PC-3 (cell line): ENCODE measurements at places on chromosomes 13 and 19.

GRCh38 chr19:29086182-29086581 is 126.8 kb downstream of the UQCRFS1 start:
- DNase-seq, result no peak

DNA sequence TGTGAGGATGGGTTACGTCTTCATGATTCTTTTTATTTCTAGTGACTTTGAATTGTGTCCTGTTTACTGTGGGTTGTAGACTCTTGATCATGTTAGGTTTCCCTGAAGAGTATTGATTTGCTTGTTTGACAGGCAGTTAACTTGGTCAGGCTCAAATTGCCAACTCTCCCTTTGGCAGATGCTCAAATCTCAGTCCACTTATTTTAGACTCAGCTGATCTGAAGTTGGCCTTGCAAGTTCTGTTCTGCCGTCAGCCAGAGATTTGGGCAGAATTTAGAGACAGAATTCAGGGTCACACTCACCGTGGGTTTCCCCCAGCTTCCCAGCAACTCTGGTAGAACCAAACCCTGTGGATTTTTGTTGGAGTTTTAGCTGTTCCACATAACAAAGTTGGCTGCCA is 71.6 kb upstream of the TEX29 start:
- DNase-seq, result no peak

DNA sequence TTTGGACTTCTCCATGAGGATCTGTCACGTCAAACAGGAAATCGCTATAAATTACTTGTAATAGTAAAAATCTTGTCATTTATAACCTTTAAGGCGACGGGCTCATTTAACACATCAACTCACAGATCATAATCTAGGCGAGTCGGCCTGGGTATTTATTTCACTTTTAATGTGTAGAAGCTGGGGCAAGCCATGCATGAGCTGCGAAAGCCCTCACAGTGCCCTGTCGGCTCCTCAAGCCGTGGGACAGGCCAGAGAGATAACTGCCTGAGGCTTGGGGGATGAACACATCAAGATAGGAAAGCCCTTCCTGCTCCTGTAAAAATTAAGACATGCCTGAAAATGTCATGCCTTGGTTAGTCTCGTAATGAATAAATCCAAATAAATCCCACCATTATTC is 30.8 kb downstream of the SOX1 start:
- DNase-seq, result no peak

DNA sequence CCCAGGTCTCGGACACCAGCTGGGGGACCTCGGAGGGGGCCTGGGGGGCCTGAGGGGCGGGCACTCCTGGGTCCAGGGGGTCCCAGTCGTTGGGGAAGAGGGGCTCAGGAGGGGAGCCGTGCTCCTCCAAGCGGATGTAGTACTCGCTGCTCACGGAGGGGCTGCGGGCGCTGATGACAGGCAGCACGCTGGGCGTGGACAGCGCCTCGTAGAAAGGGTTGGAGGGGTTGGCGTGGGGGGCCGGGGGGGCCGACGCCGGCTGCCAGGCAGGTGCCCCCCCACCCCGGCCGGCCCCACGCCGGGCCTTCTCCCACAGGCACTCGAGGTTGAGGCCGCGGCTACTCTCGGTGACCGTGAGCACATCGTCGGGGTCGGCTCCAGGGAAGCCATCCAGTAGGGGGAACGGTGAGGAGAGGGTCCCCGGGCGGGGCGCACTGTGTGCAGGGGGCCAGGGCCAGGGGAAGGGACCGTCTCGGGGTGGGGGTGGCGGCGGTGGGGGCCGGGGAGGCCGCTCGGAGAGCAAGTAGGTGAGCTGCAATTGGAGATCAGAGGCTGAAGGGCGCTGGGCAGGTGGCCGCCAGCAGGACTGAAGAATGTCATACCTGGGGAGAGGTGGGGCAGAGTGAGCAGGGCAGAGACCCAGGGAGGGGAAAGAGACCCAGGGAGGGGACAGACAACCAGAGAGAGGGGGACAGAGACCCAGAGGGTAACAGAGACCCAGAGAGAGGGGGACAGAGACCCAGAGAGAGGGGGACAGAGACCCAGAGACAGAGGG is 12.1 kb downstream of the LMTK3 start:
- DNase-seq, result no peak

DNA sequence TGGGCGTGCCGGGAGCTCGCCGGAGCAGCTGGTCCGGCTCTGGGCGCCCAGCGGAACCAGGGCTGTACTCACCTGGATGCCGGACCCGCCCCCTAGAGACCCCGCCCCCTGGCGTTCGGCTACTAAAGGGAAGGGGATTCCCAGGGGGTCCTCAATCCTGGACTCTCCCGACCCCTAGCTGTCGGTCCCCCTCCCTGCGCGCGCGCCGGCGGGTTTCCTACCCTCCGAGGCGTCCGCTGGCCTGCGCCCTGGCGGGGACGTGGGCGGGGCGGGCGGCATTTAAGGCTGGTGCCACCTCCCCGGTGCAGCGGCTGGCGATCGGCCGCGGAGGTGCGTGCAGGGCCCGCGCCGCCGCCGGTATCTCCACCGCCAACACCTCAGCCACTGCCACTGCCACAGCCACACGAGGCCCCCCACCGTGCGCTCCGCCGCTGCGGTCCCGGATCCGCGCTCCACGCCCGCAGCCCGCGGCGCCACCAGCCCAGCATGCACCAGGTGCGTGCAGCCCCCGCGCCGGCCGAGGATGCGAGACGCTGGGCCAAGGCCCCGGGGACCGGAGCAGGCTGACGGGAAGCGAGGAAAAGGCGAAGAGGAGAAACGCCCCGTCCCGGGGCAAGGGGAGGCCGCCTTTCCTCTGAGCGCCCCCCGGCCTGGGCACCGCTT is at the start of gene ATP12A:
Gene ATP12A, plus strand, starts transcription at position 151 of the 663 bp plus-strand sequence. Its CDS starts 336 bp downstream, at position 487.
- DNase-seq, result no peak

- no peak for DNase-seq
These were observed 10.6 kb downstream of the TRIP10 start for GRCh38 chr19:6750062-6750461.

DNA sequence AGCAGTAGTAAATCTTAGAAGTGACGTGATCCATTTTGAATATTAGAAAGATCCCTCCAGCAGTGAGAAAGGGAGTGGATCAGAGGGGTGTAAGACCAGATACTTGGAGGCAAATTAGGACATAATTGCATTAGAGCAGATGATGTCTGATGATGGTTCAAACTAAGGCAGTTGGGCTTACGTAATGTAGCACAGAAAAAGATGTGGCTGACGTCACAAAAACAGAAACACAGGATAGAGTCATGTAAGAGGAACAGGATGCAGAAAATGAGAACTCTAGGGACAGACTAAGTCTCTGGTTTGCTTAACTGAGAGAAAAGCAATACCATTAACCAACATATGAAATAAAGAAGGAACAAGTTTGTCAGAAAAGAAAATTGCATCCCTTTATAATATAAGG is 392.5 kb upstream of the DACH1 start:
- DNase-seq, result no peak

DNA sequence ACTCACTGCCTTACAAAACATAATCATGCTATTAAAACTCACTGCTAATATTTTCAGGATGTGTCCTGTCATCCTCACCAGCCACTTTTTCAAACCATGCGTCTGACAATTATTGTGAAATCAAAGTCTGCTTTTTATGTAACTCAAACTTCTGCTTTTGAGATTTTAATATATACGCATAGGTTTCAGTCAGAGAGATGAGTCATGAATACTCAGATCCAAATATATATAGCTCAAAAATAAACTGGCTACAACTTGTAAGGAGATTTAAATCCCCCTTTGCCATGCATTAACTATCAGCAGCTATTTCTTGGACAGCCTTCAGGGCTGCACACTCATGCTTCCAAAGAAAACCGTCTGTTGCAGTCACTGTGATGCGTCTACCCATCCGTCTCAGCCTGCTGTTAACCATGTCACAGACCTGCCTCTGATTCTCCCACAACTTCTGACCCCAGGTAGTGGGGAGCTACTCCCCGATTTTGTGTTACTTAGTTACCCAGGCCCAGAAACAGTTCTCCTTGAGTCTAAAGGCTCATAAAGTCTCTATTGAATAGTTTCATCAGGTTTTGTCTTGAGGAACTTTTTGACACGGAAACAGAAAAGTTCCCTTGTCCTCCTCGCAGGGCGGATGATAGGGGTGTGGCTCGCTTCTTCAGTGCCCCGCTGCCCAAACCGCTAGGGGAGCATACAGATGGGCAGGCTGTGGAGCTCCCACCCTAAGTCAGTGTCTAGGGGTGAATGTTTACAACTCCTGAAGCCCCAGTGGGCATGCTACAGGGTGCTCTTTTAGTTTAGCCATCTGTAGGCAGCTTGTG is 33.8 kb upstream of the SGCG start:
- DNase-seq, result no peak

- DNase-seq, result no peak
These were observed 1.3 kb upstream of the CEACAM20 start for GRCh38 chr19:44530777-44531176.

- peak; percentile 89 for DNase-seq
These were observed 305.1 kb downstream of the KCNRG start for GRCh38 chr13:50320271-50320862.

GRCh38 chr19:18320865-18321733 is 1.8 kb downstream of the LSM4 start:
- no peak for DNase-seq

DNA sequence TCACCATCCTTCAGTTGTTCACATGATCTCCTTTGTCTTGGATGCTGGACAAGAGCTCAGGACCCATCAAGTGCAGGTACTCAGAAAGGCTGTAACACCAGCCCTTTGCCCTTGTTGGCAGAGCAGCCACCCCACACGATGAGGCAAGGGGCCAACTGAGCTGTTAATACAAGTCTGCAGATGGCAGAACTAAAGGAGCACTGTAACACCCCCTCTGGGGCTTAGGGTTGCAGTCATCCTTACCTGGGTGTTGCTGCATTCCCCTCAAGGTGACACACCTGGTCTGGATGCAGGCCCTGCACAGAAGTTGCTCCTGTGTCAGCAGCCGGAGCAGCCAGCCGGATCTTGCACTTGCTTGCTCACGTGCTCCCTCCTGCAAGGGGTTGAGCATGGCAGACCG is 52.0 kb downstream of the STARD13 start:
- peak; percentile 5 for DNase-seq

DNA sequence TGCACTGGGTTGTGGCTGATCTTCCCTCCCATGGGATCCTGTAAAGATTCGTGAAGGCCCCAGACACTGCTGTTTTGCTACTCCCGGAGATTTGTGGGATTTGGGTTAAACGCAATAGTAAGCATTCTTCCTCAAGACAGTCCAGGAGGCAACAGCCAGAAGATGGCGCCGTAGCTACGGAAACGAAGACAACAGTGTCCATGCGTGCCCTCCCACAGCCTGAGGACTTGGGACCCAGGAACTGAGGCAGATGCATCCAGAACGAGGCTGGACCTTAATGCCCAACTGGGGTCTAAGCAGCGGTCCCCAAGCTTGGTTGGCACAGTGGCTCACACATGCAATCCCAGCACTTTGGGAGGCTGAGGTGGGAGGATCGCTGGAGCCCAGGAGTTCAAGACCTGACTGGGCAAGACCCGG is 57.6 kb upstream of the ZNF507 start:
- DNase-seq, result peak; percentile 60

DNA sequence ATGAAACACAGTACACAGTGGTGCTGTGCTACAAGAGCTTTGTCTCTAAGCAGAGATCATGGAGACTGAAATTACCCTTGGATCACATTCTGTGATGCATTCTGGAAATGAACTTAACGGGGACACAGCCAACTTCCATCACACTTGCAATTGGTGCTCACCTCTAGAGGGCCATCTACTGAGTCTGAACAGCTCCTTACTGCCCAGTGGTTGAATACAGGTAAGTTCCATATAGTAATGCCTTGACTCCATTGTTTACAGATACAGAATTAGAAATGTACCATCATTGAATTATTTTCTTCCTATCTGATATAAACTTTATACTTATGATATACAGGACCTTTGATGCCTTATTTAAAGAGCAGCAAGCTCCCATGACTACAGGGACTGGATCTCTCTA is 686.4 kb downstream of the PCDH9 start:
- no peak for DNase-seq

DNA sequence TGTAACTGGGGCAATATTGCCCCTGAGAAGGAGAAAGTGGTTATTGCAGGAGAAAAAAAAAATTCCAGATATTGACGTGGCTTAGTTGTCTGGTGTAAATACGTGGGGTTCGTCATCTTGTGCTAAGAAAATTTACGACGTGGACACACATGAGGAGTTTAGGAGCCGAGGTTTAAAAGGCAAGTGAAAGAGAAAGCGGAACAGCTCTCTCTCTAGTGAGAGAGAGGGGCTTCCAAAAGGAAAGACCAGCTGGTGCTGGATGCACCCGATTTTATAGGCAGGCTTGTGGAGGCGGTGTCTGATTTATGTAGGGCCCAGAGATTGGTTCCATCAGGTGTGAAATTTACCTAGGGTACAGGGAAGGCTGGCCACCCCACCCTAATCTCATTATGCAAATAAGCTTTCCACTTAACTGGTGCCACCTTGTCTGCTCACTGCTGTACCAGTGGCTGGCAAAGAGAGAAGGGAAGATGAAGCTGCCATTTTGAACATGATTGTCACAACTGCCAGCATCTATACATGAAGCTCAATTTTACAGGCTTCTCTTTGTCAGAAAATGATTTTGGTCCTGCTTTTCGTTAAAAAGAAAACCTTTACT is 845.1 kb downstream of the DACH1 start:
- DNase-seq, result no peak

DNA sequence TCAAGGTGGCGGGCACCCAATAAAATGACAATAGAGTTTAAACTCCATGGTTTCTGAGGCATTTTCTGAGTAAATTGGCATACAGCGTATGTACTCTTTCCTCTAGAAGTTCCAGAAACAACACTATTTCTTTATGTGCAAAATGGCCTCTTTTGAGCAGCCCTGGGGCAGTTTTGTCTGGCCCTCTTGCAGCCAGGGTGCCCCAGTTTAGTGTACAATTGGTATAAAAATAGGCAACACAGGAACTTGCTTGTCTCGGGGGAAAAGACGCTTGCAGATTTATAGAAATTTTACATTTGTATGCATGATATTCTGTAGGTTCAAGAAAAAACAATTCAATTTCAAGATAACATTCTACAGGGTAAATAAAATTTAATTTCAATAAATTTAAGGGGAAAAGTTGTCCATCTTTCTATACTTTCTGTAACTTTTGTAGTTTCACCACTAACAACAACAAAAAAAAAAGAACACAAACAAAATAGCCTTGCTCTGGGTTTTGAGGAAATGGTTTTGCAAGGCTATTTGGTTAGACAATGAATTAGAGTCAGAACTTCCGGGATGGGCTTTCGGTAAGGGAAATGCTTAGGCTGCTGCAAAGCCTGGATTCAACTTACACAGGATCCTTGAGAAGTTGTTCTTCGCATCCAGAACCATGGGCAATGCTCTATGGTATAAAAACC is 45.3 kb downstream of the LRCH1 start:
- DNase-seq, result no peak
